Stimulated activated CD8-positive, alpha-beta memory T cell treated with anti-CD3 and anti-CD28 coated beads, Interleukin-7, amount 100 ng/mL, for 1 hour (primary cell): ENCODE measurements at places on chromosomes 6 and 20.

DNA sequence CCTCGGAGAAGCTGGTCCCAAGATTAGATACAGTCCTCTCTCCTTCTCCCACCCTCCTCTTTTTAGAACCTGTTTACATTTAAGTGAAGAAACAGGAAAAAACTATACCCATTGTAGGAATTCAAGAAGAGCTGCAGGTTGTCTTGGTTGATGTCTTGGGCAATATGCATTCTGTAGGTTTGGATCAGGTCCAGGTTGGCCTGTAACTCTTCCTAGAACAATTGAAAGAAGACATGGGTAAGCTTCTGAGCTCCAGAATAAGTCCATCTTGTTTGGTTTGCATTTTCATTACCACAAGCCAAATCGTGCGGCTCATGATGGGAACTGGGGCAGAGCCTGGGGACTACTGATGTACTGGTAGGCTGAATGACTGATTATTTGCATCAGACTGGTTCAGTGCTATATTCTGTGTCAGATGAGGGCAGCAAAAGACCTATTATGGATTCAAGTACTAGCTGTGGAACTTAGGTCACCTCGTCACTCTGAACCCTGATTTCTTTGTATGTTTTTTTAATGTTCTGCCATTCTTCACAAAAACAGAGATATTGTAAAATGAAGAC is 20.3 kb upstream of the SLA2 start:
- DNase-seq, result no peak

DNA sequence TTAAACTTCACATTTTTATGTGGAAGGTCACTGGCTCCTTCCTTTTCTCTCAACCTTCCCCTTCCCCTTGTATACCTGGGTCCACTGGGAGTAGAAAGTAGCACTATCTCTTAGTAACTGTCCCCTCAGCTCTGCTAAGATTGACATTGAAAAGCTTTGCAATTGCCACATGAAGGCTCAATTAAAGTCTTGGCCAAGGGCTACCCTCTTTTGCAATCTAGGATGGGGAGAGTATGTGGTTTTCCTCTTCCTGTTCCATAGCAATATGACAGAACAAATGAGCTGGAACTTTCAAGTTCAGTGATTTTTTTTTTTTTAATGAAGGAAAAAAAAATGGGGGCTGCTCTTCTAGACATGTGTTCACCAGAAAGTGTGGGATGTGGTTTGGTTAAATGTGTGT is 37.1 kb downstream of the PROKR2 start:
- no peak for DNase-seq

DNA sequence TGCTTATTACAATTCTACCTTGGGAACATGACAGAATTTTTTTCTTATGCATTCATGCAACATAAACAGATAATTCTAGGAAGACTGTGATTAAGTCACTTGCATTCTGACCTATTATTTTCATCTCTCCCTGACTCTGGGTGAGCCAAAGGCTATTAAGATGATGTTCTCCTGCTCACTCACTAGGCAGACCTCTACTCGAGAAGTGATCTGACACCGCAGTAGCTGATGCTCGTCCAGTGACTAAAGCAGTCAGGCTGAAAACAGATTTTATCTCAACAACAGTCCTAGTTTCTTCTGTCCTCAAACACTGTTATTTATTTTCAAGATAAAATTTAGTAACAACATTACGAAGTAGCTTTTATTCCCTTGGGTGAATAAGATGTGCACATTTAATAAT is 17.3 kb downstream of the NAA20 start:
- DNase-seq, result no peak

DNA sequence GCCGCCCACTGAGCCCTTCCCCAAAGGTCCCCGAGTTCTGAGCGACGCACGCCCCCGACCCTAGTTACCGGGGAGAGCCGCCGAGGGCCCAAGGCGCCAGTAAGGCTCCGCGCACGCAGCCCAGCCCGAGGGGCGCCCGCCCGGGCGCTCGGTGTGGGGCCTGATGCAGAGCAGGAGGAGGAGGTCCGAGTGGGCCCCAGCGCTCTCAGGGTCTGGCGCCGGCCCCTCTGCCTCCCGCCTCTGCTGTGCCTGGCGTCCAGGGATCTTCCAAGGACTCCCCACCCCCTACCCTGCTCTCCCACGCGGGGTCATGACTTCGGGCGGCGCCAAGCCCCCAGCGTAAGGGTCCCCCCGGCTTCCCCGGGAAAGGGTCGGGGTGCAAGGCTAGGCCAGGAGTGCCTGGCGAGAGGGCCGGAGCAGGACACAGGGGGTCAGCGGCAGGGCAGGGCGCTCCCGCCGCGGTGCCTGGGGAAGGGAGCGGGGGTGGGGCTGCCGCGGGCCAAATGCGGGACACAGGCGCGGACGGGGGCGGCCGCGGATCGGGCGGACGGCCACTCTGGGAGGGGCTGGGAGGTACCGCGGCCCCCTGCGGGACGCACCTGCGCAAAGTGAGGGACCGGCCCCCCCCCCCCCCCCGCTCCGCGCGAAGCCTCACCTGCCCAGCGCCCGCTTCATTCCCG is 637 bp downstream of the ABHD12 start:
- no peak for DNase-seq

- DNase-seq, result no peak
Observed at GRCh38 chr6:98827295-98828159, 6.8 kb upstream of the POU3F2 start.

- DNase-seq, result no peak
Observed at GRCh38 chr6:170190046-170190445, 100.8 kb downstream of the DLL1 start.

GRCh38 chr6:13478525-13478966 is 8.9 kb downstream of the GFOD1 start:
- DNase-seq, result no peak

DNA sequence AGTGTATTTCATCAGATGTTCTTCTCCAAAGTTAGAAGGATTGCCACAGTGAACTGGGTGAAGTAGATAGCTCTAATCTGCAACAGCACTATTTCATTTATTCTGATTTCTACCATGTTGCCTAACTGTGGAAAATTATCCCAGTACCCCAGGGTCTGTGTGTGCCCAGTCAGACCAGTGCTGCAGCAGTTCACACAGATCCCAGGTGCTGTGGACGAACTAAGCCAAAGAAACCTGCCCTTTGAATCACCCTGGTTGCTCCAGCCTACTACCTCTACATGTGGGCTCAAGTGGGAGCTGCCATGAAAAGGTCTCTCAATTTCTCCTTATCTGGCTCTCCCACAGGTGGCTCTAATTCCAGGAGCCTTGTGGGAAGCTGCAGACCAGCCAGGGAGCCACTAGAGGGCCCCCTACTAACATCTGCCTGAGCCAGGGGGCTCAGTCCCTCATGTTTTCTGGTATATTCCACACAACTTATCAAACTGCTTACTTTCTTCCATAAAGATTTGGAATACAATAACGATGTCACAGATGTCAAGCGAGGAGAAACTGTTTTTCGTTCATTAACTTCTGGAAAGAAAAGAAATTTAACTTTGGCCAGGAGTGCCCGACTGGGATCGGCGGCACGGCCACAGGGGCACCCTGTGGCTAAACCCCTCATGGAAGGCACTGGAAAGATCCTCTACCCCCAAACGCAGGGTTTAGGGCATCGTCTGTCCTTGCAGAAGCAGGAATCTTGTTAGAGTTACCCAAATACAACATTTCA is 31.6 kb upstream of the LY86 start:
- peak; percentile 18 for DNase-seq

- no peak for DNase-seq
Observed at GRCh38 chr20:62792182-62792939, 3.9 kb upstream of the MRGBP start.

- DNase-seq, result no peak
Observed at GRCh38 chr20:37524859-37525708, 2.6 kb downstream of the BLCAP start.

DNA sequence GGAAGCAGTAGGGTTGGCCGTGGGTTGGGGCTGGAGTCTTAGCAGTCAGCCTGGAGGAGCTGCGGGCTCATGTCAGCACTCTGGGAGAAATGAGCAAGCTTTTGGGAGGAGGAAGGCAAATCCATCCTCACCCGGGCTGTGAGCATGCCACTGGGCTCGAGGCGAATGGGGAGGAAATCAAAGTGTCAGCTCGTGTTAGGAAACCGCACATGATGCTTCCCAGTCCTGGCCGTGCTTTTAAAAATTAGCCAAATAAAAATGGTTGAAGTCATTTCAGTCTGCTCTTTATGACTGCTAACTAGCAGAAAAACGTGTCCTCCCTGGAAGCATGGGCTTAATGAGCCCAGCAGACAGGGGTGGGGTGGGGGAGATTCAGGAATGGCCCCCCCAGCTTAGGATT is 98.1 kb downstream of the NFATC2 start:
- DNase-seq, result no peak

DNA sequence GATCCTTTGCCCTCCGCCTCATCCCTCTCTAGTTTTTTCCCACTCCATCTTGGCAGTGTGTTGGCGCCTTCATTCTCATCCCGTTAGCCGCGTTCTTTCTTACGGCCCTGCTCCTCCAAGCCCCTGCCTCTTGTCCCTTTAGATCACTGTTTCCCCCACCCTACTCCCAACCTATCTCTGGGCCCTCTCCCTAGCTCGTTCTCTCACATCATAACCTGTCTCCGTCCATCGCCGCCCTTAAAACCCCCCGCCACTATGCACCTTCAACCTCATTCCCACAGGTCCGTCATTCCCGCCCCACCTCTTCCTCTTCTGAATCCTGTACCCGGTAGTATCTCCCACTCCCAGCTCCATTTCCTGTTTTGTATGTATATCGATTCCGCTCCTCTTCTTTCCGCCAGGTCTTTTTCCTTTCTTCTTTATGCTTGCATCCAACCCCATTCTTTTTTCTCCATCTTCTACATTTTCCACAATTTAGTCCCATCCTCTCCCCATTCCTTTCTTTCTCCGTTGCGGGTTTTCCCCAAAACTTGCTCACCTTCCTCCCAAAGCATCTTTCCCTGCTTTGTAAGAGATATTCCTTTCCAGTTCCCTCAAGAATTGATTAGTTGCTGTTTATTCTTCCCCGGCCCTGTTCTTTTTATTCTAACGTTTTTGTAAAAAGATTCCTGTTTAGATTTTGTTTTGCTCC is 671 bp downstream of the EFHC1 start:
- no peak for DNase-seq

DNA sequence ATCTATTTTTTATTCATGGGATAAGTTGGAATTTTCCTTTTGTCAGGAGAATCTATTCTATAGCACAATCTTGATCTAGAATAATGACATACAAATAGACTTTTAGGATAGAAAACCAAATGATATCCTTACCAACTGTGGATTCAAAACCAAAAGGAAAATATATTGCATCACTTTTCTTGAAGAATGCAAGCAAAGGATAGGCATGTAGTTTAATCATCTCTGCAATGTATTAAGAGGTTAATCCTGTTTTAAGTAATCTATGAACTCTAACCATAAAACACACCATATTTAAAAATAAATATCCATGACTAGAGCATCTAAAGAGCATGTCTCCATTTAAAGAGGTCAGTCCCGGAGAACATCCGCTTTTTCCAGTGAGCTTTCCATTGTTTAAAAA is 106.7 kb upstream of the CNKSR3 start:
- no peak for DNase-seq

- no peak for DNase-seq
Observed at GRCh38 chr20:45993197-45993951, 15.3 kb upstream of the MMP9 start.

GRCh38 chr6:47718571-47718970 is 20.2 kb downstream of the ADGRF4 start:
- no peak for DNase-seq

DNA sequence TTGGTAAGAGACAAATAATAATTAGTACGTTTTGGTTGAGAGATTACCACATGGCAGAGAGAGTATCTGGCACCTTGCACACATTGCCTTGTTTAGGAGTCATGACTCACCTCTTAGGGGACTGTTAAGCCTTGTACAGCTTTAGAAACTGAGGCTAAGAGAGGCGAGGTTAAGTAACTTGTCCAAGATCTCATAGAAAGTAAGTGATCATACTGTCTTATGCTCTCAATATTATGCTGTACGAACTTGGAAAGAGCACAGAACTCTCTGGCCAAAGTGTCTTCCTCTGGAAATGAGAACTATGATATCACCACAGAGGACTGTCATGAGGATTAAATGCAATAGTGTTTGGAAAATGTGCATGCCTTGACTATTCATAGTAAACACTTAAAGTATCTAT is 249.0 kb downstream of the UTRN start:
- no peak for DNase-seq
